ENCODE measurements at places on chromosomes 12 and 14.

- DNase-seq = peak; percentile 85
Observed at GRCh38 chr12:120904197-120904773, at the start of gene SPPL3. TSS of gene SPPL3 (minus strand) at chr12:120904358. CDS start at chr12:120903867, 491 bp downstream.

GRCh38 chr12:119247720-119248043 is 69.0 kb downstream of the HSPB8 start:
- no peak for DNase-seq

DNA sequence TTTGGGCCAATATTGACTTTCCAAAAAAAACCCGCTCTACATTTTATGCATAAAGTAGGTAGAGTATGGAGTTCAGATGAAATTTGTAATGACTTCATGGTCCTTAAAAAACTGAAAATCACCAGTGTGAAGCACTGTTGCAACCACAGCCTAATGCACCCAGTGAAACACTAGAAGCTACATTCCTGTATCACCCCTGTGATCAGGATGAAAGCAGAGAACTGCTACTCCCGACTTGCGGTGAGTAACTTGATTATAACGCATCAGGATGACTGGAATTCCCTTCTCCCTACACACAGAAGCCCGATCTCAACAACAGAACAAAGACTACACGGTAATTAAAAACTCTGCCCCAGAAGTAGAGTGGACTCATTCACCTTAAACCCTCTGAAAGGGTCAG is 33.8 kb downstream of the SPTB start:
- no peak for DNase-seq

- DNase-seq = no peak
Observed at GRCh38 chr14:100402631-100403030, 79.5 kb downstream of the SLC25A47 start.

GRCh38 chr12:75334384-75335030 is at the start of gene GLIPR1L1:
TSS of gene GLIPR1L1 (plus strand) at chr12:75334670. CDS start at chr12:75334729, 59 bp downstream.
- DNase-seq = peak; percentile 62

- DNase-seq = no peak
Observed at GRCh38 chr14:31692376-31692781, 131.2 kb downstream of the NUBPL start.
